ENCODE measurements at places on chromosomes 1 and 21. TPM values are rescaled to one million over a fixed set of nuclear protein-coding genes. Genes with fewer than 3 reads are reported as not detected.

GRCh38 chr1:152313970-152314369 lies 11.1 kb downstream of the FLG start:
- no peak for DNase-seq

- DNase-seq, result no peak
Observed at GRCh38 chr1:183363972-183364371, 54.2 kb downstream of the NMNAT2 start.

DNA sequence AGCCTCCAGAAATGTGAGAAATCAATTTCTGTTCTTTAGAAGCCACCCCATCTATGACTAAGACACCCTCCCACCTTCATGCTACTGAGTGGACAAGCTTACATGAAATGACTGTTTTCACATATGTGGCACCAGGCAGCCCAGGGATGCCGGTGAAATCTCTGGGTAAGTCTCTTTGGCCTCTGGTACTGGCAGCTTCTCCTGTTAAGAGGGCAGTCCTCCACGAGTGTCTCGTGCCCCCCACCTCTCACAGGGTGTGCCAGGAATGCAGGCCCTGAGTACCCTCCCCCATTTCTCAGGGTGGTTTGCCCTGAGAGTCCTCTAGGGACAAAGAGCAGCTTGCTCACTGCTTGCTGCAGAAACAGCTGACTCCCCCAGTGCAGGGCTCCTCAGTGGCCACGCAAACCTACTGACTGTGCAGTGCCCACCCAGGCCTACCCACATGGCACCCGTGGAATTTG lies 3.2 kb upstream of the PRXL2B start:
- no peak for DNase-seq

OVAAL gene
- total RNA-seq, result not detected

- DNase-seq, result no peak
Observed at GRCh38 chr1:244778344-244778743, 57.1 kb upstream of the COX20 start.

DNA sequence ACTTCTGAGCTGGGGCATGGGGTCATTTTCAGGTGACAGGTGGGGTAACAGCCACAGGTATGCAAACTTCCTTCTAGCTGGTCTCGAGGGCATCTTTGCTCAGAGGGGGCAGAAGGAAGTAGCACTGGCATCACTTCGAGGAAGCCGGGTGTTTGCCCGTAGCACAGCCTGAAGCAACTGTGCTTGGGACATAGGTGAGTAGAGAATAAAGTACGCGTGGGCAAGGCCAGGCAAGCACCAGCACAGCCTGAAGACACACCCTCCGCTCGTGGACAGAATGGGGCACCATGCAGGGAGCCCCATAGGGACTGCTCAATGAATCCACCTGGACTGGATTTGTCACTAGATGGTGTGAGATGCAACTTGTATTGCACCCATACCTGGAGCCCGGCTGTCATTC lies 167.1 kb downstream of the KCNJ6 start:
- DNase-seq, result no peak

CFH gene
- total RNA-seq, result 84.2 TPM

GRCh38 chr1:39632682-39633417 lies 6.6 kb downstream of the HEYL start:
- peak; percentile 92 for DNase-seq

DNA sequence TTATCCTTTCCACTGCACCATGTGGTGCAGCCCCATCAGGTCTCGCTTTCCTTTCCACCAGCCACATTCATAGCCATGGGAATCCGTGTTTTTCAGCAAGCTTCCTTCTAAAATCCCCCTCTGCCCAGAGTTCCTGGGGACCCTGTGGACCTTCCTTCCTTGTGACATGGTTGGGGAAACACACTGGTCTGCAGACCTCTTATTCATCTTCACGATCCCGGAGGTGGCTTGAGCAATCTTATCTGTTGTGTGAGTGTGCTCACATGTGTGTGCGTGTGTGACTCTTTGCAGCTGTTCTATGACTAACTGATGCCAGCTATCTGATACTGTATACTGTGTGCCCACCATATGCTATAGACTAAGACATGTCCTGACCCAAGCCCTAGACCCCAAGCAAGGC lies 15.6 kb upstream of the IL10 start:
- peak; percentile 24 for DNase-seq

DNA sequence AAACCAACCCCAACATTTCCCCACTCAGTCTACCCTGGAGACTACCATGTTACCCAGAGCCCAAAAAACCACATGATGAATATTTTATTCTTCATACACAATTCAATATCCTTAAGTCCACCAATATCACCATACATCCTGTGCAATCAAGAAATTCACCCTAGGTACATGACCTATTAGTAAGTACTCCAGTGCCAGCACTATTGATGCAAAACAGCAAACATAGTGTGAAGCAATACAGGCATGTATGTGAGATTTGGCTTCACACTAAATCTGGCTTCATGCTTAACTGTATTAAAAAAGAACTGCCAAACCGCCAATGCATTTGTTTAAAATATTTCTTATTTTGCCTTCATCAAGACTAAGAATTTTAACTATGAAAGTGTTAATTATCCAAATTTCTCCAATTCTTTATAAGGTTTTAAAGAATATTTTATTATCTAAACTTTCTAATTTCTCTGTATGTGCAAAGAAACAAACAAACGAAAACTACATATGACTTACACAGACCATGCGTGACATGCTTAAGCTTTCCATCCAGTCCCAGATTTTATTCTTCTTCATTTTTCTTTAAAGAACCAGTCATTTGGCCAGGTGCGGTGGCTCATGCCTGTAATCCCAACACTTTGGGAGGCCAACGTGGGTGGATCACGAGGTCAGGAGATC lies 22.4 kb upstream of the TMEM125 start:
- DNase-seq, result no peak

DNA sequence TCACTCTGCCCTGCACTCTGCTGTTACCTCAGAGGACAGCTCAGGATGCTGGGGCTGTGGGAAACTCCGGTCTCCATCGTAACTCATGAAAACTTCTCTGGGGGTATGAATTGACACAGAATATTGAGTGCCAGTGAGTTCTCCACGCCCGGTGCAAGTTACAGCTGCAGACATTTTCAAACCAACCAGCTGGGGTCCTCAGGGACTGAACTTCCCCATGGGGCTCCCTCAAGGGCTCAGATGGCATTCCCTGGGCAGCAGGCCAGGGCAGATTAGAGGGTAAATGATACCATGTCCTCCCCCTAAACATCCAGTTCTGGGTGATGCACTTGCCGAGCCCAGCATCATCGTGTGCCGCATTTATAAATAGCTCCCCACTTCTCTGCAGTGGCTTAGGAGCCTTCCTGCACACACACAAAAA lies 27.8 kb upstream of the CCSAP start:
- peak; percentile 80 for DNase-seq

DNA sequence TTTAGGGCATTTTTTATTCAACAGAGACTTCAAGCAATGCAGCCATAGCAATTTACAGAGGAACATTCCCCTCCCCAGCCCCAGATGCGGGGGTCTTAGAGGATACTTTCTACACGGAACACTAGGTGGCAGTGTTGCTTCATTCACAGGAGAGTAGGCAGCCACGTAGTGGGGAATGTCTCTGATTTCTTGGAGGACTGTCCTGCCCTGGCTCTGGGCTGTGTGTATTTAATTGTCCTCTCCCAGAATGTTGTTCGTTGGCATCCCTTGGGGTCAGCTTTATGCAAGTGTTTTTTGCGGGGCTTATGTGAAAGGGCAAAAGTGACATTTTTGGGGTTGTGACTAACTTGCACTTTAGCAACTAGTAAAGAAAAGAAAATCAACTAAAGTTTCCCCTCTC lies 96.9 kb downstream of the PAPPA2 start:
- peak; percentile 29 for DNase-seq

TYW3 gene
- 28.9 TPM for total RNA-seq

- DNase-seq, result no peak
Observed at GRCh38 chr1:67174716-67175284, 8.5 kb downstream of the IL23R start.

DNA sequence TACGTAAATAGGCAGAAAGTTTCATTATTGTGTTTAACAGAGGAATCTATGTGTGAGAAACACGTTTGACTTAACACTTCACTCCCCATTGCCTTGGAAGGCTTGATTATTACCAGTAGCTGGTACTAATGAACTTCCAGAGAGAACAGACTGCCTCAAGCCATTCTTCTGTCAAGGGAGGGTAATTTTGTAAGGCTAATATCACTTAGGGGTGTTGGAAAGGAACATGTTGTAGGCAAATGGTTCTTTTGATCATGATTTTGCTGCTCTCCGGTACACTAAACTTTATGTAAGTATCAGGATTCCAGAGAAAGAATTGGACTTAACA lies 1.8 kb downstream of the LAMC1 start:
- no peak for DNase-seq

GJC2 gene
- total RNA-seq, result 0.43 TPM

MYCL gene
- total RNA-seq, result 14.4 TPM

RNF223 gene
- total RNA-seq, result not detected

- DNase-seq, result peak; percentile 24
Observed at GRCh38 chr1:83931658-83932253, 67.2 kb downstream of the TTLL7 start.

DNA sequence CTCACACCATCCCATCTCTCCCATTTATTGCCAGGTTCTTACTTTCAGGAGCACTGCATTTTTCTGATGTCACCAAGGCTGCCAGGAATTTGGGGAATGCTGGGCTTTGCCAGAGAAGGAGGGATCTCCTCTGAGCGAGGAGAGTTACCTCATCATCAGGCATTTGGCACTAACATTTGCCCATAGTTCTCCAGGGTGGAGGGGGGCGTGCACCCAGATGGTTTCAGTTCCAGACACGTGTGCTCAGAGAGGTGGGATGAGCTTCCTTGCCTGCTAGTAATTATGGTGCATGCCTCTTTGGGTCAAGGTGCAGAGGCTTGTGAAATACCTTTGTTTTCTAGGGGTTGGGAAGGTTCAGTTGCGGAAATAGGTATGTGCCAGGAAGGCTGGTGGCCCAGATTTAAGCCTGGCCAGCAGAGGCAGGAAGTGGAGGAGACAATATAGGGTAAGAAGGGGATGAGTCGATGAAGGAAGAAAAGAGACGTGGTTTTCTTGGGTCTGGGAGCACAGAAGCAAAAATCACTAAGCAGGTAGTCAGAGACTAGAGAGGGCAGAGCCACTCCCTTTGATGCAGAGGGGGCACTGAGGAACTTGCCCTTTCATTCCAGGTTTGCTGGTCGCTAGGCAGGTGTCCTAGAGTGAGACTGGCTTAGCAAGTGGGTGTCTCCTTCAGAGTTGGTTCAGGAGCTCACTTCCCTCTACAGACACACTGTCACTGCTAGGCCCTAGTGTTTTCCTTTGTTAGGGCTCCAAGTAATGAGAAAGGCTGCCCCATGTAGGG lies 7.2 kb downstream of the TUFT1 start:
- DNase-seq, result peak; percentile 69

DNA sequence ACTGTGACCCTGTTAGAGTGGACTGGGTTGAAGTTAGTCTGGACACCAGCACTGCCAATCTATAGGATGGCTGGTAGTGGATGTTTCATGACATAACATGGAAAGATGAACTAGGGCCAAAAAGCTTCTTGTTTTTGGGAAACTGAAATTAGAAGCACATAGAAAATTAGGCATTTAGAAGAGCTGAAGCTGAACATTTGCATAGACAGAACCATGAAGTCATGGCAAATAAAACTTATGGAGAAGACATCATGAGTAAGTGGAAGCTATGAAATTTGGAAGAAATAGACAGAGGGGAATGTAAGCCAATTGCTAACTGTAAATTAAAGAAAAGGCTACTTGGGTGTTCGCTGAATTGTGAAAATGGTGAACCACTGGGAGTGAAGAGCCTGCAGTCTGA lies 2.7 kb upstream of the S100A11 start:
- no peak for DNase-seq

OR2T2 gene
- total RNA-seq, result not detected

OR10Z1 gene
- total RNA-seq, result not detected

Data from SJCRH30 (cell line).